ENCODE measurements at places on chromosomes 7 and 10.

- no peak for DNase-seq
Observed at GRCh38 chr7:121510858-121511482, 114.9 kb upstream of the FAM3C start.

DNA sequence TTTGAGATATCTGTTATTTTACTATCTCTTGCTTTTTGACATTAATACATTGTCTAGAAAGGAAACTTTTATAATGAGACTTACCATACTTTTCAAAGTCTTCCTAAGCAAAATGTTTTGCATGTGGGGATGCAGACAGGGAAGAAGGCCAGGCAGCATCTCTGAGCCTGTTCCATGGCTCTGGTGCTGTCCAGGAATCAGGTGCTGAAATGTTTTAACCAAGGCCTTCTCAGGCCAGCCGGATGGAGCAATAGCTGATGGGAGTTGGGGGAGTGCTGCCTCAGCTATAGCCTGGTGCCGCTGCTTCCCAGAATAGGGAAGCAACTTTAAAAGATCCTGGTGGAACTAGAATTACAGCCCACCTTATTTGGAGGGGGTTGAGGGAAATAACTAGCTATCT is 38.5 kb downstream of the CRTAC1 start:
- DNase-seq: no peak

DNA sequence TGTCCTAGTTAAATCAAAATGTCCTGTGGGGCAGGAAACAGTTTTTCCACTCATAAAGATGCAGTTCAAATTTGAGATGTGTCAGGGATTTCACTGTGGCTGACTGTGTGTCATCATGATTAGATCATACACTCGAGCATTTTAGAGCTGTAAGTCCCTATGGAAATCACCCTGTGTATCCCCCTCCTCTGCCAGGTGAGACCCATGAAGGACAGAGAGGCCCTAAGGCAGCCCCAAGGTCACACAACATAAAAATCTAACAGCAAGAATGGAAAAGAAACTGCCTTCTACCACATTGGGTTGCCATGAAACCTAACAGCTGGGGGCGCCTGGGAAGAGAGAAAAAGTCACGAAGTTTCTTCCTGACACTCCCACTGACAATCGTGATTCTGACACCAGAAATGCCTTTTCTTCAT is 135.8 kb downstream of the KCNMA1 start:
- DNase-seq: no peak

GRCh38 chr10:32940321-32941301 is 17.4 kb downstream of the ITGB1 start:
- DNase-seq: no peak

- DNase-seq: no peak
Observed at GRCh38 chr10:113549856-113550255, 3.0 kb upstream of the HABP2 start.

- no peak for DNase-seq
Observed at GRCh38 chr7:146722986-146723385, 606.4 kb downstream of the CNTNAP2 start.

Measured in effector memory CD4-positive, alpha-beta T cell (primary cell).